NCI-H187 treated with DMSO at 0.1 percent for 48 hours (cell line): ENCODE measurements at places on chromosomes 5 and 9.

GRCh38 chr9:11328326-11328725, 715.5 kb upstream of the PTPRD start:
- DNase-seq = no peak

DNA sequence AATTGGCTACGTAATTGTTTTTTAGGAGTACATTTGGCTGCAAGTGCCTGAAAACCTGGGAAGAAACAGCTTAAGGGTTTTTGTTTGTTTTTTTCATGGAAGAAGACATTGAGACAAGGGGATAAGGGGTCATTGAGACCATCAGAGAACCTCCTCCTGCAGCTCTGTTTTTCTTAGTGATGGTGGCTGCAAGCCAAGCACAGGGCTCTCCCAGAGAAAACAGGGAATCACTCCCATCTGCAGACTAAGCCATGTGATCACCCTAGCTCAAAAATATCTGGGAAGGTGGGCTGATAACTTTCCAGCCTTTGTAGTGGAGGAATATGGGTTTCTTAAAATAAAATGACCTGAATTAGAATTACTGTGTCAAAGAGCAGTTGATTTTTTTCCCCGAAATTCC, 25.1 kb downstream of the PALM2AKAP2 start:
- DNase-seq = no peak

GRCh38 chr9:127586537-127586936, 25.5 kb upstream of the STXBP1 start:
- no peak for DNase-seq

DNA sequence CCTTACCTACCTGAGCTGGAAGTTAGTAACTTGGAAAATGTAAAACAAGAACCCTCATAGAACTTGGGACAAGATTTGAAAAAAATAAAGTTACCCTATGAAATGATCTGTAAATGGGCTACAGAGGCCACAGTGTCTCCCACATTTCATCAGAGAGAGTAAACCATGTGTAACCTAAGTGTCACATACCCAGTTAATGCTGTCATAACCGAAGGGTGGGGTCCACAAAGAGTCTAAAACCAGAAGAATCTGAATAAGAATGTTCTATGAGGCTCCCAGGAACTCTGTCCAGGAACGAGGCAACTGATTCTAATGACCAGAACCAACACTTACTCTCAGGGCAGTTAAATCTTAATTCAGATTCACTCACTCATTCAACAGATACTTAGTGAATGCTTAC, 1.0 kb upstream of the FAM13B start:
- DNase-seq = no peak

- DNase-seq = no peak
These were observed 150.5 kb downstream of the CDH6 start for GRCh38 chr5:31343946-31344345.

- DNase-seq = no peak
These were observed 42.8 kb downstream of the PDE4D start for GRCh38 chr5:59850766-59851165.

- no peak for DNase-seq
These were observed 142.6 kb downstream of the MED10 start for GRCh38 chr5:6235726-6236125.

DNA sequence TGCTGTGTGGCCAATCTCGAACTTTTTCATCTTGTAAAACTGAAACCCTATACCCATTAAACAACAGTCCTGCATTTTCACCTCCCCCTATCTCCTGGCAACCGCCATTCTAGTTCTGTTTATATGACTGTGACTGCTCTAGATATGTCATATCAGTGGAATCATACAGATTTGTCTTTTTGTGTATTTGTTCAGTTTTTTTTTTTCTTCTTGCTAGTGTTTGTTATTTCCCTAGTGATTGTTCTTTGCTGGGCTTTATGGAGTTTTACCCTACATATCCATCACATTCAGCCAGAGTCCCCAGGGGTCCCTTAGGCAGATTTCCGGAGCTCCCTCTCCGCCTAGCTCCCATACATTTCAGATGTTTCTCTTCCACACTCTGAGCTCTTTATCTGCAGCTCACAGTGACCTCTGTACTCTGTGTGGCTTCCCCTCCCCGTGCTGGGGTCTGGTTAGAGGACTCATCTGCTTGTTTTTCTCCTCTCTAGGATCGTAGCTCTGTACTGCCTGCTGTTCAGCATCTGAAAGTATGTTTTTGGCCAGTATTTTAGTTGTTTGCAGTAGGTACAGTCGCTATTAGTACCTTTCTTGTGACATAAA, 25.1 kb upstream of the CARTPT start:
- no peak for DNase-seq

DNA sequence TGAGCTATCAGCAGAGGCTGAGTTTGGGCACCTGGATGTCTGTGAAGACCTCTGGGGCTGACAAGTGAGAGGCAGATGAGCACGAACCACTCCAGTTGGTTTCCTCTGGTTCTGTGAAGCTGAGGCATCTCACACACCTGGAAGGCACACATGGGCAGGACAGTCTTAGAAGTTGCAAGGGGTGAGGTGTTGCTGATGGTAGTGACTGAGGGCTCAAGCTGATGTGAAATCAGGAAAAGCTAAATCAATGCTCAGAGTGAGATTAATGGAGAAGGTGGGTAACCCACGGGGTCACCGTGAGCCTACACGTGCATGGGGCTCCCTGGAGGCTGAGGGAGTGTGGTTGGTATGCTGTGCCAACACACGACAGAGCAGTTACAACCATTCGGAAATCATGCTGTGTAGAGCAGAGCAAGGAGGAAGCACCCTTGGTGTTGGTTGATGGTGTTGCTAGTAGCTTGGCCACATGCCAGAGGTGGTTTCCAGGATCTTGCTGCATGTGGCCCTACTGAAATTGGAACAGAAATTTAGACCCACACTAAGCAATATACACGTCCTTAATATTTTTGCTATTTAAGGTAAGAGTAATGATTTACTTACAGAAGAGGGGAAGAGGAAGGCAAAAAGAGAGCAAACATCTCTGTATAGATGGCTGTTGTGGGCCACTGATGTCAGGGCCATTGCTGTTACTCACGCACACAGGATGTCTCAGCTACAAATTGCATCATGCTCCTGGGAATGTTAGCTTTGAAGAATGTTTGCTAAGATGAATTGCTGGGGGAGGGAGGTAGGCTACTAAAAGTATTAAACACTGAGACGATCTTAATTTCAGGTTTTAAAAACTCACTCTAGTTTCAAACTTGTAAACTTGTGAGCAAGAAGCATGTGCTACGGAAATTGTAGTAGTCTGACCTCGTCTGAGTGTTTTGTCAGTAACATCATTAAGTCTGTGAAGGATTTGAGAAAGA, 170.5 kb downstream of the ARHGEF28 start:
- DNase-seq = no peak

GRCh38 chr9:25913806-25914205, 235.6 kb upstream of the TUSC1 start:
- DNase-seq = no peak

DNA sequence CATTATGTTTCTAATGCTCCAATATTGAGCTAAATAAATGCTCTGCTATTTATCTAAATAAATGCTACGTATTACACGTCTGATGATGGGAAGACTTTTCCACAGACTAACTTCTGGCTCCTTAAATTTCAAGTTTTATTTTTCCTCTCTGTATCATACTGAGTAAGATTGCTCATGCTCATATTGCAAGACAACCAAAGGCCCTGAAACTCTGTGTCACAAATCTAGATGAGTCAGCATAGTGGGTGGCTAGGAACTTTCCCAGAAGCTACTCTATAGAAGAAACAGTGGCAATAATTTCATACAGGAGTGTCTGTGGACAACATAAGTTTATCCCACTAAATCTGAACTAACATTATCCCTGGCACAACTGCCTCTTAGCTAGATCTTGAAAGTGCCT, 53.0 kb upstream of the RFX3 start:
- no peak for DNase-seq

DNA sequence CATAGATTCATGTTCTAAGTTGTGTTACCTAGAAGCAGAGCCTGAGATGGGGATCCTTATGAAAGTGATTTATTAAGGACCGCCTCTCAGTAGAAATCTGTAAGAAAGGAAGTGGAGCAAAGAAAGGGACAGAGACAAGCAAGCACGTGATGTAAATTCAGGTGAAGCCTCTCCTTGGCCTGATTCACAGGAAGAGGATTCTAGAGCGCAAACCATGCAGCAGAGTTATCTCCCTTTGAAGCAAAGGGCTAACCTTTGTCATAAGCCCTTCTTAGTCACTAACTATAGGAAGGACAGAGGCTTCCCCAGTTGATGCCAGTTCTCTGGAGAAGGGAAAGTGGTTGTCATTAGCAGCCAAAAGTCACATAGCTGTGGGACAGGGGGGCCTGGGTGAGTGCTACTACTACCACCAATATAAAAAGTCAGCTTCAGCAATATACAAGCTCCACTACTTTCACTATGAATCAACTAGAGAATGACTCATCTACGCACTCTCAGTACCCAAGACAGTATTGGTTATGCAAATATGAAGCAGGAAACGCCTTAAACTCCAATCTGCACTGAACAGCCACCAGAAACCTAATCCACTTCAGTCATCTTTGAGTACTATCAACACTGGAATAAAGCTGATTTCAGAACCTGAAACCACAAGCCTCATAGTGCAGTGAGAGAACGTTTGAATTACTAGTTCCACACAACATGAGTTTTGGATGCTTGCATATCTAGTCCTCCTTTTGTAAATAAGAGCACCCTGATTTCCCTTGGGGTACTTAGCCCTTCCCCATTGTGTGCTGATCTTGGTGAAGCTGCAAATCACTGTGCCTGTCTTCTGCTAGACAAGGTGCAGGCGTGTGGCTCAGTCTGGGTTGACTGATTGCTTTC, 162.7 kb downstream of the ZNF608 start:
- DNase-seq = peak; percentile 72

DNA sequence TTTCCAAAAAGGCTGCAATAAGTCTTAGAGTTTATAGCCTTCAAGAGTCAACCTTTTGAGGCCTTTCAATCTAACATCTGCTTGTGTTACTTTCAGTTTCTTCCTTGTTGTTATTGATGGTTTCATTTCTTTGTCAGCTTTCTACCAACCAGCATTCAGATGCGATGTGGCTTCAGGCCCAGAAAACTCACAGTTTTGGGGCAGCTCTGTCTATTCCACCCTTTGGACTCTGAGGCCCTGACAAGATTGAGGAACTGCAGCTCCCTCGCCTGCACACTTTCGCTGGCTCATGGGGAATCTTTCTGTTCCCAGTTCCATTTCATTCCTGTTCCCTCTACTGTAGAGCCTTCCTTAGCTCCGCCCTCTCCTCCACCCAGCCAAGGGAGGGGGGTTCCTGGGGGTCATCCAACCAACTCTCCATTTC, 13.3 kb upstream of the WHRN start:
- no peak for DNase-seq

- no peak for DNase-seq
These were observed 5.2 kb downstream of the DNM1 start for GRCh38 chr9:128208386-128208785.
